ENCODE measurements at places on chromosomes 4 and X.

DNA sequence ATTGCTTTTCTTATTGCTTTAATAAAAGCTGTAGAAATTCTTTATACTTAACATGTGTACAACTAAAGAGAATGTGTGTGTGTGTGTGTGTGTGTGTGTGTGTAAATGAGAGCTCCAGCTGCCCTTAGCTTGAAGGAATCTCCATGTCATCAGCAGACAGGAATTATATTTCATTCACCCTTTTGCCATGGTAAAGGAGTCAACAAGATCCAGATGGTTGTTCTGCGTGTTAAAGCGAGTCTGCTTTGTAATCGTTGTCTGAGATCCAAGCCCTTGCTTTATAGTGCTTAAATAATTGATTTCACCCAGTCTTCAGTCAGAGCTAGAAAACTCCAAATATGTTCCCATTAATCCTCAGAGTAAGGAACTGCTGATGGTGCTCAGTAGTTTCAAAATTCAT, 285.5 kb downstream of the PDGFC start:
- peak; percentile 99 for DNase-seq

GRCh38 chrX:139200793-139201192, 329.7 kb upstream of the F9 start:
- no peak for DNase-seq

GRCh38 chr4:186587416-186588018, 32.1 kb upstream of the MTNR1A start:
- no peak for DNase-seq

DNA sequence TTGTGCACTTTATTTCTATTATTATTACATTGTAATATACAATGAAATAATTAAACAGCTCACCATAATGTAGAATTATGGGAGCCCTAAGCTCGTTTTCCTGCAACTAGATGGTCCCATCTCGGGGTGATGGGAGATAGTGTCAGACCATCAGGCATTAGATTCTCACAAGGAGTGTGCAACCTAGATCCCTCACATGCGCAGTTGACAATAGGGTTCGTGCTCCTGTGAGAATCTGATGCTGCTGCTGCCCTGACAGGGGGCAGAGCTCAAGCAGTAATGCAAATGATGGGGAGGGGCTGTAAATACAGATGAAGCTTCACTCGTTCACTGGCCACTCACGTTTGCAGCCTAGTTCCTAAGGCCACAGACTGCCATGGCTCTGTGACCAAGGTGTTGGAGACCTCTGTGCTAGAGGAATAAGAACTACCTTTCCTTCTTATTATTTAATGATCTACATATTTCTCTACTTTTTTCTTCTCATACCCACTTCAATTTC, 492.9 kb upstream of the INTU start:
- no peak for DNase-seq

DNA sequence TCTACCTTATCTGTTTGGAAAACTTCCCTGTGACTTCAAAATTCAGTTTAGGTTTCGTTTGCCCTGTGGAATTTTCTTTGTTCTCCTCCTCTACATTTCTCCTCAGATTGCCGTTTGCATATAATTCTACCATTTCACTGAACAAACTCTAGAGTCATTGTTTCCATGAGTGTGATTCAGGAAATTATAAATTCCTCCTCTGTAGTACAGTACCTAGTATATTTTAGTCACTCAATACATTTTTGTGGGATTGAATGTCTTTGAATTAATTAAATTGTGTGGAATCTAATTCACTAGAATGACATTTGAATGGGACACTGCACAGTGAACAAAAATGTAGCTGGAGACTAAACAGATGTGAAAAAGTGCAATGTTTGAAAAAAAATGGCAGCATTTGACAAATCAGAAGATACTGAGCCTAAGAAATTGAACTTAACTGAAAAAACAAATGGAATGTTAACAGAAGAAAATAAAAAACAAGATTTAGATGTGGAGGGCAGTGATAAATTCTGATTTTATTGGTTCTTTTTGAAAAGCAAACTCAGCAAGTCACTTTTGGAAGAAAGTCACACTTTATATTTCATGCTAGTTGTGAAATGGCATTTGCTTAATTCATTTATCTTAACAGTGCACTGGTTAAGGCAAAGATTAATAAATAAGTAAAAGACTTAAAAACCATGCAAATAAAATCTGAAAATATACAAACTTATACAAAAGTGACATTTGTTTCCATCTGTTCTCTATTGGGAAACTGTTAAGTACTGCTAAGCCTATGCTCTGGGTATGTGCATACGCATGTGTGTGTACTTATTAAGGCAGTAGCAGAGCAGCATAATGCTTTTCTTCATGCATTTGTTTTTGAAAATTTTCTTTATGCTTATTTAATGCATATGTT, 512.3 kb downstream of the FAT4 start:
- no peak for DNase-seq

- DNase-seq = no peak
Measured at GRCh38 chrX:54422168-54422567, 18.0 kb upstream of the TSR2 start.

DNA sequence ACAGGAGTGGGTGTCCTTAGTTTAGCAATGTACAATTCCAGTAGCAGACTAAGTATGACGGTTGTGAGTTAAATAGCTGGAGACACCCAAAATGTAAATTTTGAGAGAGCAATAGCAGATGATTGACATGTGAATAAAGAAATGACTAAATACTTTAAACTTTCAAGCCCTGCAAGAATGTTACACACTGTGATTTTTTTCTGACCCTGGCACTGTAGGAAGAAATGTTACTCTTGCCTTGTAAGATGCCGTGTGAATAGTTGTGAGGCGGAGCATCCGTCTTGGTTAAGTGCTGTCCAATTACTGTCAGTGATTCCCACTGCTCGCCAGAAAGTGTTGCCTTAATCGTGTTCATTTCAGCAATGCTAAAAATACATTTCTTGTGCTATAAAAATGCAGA, 1248.1 kb downstream of the RAPGEF2 start:
- no peak for DNase-seq

DNA sequence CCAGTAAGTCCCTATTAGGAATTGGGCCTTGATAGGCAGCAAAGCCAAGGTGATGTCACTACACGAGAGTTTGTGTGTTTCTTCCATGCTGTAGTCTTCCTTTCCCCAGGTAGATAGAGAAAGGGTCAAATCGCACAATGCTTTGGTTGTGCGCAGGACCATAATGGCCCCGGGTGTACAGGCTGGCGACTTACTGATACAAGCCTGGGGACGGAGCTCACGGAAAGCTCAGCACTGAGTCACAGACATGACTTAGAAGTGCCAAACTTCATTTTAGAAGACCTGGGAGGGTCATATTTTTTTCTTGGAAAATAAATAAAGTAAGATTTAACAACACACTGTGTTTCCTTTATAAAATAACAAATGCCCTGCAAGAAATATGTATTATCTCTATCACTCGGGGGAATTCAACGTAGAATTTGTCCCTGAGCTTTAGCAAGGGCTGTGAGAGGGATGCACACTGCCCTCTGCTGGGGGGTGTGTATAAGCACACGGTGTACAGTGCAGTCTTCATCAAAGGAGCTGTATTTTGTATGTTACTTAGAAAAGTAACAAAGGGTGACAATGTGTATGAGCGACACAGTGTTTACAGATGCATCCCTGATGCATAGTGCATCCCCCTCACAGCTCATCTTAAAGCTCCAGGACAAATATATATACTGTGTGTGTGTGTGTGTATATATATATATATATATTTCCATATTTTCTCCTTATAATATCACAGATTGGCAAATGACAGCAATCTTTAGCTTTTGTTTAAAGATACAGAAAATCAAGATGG, 254.5 kb upstream of the VEGFC start:
- DNase-seq = peak; percentile 29

DNA sequence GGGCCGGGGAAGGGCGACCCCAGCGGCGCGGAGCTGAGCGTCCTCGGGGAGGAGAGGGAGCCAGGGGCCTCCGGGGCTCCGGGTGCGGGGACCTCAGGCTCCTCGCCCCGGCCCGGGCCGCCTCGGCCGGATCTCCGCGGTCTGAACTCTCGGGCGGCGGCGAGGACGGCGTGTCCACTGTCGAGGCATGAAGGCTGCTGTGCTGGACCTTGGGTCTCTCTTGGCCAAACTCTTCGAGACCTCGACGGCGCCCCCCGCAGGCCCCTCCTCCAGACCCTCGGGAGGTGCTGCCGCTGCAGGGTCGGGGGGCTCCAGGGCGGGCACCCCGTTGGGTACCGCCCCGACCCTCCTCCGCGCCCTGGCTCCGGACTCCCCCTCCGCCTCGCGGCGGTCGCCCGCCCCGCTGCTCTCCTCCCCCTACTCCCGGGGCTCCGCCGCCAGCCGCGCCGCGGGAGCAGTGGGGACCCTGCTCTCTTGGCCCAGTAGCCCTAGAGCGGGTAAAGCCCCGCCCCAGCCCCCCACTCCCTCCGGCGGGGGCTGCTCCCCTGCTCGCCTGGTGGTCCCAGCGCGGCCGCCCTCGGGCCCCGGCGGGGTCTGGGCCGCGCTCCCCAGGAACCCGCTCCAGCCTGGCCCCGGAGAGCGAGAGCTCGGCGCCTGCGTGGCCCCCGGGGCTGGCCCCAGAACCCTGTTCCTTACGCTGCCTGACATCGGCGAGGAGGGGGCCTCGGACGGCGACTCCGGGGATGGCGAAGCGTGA, 564 bp downstream of the FAM149A start:
- DNase-seq = no peak

- DNase-seq = no peak
Measured at GRCh38 chr4:176864238-176864637, 71.5 kb upstream of the VEGFC start.

DNA sequence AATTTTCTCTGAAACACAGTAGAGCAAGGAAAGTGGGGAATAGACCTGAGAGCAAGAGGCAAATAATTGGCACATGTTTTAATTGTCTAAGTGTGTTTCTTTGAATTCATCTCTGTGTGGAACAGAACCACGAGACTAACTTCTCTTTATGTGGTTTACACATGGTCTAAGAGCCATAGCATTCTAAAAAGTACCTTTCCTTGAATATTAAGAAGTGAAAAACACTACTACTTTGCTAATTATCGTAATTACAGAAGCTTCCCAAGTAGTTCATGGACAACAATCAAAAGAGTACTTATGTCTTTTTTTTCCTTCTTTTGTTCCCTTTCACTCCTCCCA, 2.9 kb upstream of the CYBB start:
- no peak for DNase-seq

DNA sequence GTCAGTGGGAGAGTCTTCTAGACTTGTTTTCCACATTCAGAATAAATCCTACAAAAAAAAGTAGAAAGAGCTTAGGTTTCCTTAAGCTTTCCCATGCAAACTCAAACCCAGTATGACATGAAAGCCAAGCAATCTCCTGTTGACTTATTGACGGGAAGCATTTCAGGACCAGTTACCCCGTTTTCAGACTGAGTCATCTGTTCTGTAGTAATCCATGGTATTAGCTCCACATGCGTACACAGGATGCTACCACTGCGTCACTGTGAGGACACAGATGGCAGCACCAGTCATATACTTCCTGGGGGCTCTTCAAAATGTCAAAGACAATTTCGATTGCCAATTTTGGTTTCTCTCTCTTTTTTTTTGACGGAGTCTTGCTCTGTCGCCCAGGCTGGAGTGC, 224.9 kb upstream of the MAD2L1 start:
- DNase-seq = no peak

DNA sequence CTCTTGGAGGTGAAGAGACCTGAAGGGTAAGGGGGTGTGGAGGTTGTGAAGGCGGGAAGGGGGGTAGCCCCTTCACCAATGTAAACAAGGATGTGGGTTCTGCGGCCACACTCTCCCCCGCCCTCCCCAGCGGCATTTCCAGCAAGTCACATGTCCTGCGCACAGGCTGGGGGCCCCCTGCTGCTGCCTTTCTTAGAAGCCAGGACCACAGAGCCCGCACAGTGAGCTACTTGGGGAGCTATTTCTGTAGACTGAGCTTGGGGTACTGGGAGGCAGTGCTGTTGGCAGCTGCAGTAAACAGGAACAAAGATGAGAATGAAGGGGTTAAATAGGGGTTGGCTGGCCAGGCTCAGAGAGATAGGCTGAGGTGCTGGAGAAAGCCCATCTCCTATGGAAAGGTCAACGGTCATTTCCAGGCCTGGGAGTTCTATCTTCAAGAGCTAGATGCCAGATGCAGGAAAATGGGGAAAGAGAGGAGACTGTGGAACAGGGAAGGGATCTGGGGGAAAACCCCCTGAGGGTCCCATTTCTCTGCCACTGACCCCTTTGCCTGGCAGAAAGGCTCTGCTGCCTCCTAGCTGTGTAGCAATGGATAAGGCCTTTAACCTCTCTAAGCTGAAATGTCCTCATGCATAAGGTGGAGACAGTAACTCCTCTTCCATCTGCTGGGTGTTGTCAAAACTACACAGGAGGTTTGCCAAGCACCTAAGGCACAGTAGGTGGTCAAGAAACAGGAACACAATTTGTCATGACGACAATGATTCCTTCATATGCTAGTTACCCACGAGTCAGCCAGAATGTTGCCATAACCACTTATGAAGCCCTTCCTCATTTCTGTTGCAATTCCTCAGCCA, 18.5 kb upstream of the PIM2 start:
- no peak for DNase-seq

GRCh38 chr4:57154191-57154590, 44.0 kb upstream of the IGFBP7 start:
- DNase-seq = no peak

- DNase-seq = no peak
Measured at GRCh38 chr4:18626366-18626765, 604.8 kb upstream of the LCORL start.

- no peak for DNase-seq
Measured at GRCh38 chr4:183912585-183912984, 7.5 kb downstream of the STOX2 start.

DNA sequence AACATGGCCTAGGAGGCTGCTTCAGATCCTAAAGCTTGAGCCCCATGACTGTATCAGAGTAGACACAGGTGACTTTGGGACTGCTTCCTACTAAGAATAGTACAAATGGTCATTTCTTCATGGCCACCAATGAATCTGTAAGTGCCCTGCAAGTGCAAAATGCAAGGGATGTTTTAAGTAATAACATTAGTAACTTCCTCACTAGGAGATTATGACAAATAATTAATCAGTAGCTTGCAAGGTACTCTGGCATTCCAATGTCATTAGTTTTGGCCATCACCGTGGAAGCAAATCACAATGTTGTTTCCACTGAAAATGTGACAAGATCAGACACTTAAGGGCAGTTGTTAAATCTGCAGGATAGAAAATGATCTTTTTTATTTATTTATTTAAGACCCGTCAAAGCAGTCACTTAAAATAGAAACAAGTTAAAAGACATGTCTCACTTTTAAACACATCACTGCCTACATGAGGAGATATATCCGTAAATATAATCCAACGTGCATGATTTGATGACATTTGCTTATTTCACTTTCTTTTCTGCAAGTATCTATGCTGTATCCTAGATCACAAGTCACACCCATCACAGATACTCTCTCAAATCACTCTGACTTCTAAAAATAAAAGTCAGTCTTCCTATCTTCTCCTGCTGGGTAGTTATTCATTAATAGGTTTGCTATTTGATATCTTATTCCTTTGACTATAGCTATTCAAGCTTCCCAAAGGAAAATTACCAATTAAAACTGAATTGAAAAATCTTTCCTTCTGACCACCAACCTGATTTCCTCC, 400.6 kb downstream of the IL15 start:
- no peak for DNase-seq
